Stimulated activated CD8-positive, alpha-beta memory T cell treated with anti-CD3 and anti-CD28 coated beads, Interleukin-7, amount 100 ng/mL, for 1 hour (primary cell): ENCODE measurements at places on chromosomes 3 and 15.

GRCh38 chr3:49666592-49666991 lies 7.6 kb upstream of the APEH start:
- no peak for DNase-seq

DNA sequence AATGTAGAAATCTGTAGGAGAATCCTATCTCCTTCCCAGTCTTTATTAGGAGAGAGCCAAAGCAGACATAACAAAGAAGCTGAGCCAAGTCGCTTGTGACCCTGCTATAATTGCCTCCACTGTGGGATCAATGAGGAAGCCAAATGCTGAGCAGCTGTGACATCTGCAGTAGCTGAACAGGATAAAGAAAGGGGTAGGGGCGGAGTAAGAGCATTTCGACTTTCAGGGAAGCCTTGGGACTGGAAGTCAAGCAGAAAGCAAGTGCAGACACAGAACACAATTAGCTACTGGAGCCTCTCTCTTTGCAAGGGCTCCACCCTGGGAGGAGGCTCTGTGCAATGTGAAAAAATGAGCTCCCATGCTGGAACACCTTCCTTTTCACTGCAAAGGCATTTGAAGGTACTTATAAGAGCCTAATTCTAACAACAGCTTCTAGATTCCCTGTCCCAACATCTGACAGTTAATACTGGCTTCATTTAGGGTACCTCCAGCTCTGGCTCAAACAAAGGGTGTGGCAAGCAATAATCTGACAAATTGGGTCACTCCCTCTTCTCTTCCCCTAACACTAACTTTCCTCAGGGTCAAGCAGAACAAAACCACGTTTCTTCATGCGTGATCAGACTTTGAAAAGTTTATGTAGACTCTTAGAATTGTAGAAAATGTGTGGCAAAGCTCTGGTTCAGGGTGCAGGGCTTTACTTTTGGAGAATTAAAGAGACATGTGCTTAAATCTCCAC lies 166.4 kb downstream of the CADPS start:
- DNase-seq = no peak

GRCh38 chr3:124034016-124034843 lies 42.3 kb upstream of the ROPN1 start:
- DNase-seq = no peak

- DNase-seq = no peak
These were observed 91.7 kb upstream of the PDZRN3 start for GRCh38 chr3:73716418-73716817.

GRCh38 chr3:27653803-27654558 lies 68.1 kb downstream of the EOMES start:
- no peak for DNase-seq

DNA sequence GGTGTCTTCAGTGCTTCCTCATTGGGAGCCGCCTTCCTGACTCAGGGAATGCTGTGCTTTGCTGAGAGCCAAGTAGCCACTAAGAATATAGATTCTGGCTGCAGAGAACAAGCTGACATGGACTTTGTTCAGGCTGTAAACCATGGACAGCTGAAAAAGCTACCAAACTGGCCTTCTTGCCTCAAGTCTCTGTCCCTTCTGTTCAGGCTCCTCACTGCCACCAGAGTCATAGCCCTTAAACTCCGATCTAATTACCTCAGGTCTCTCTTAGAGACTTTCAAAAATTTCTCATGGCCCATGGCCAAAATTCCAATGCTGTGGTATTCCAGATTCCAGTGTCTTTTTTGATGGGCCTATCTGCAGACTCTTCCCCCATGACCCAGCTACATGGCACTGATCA lies 19.4 kb upstream of the PTX3 start:
- DNase-seq = no peak
